Esophagus squamous epithelium (tissue), 5 donors: ENCODE measurements at places on chromosomes 16 and 17.
A peak's percentile ranks its signal among the peaks of the same experiment; 100 is the strongest.

GRCh38 chr17:38428643-38429371, 543 bp downstream of the ARHGAP23 start:
- no peak for DNase-seq

DNA sequence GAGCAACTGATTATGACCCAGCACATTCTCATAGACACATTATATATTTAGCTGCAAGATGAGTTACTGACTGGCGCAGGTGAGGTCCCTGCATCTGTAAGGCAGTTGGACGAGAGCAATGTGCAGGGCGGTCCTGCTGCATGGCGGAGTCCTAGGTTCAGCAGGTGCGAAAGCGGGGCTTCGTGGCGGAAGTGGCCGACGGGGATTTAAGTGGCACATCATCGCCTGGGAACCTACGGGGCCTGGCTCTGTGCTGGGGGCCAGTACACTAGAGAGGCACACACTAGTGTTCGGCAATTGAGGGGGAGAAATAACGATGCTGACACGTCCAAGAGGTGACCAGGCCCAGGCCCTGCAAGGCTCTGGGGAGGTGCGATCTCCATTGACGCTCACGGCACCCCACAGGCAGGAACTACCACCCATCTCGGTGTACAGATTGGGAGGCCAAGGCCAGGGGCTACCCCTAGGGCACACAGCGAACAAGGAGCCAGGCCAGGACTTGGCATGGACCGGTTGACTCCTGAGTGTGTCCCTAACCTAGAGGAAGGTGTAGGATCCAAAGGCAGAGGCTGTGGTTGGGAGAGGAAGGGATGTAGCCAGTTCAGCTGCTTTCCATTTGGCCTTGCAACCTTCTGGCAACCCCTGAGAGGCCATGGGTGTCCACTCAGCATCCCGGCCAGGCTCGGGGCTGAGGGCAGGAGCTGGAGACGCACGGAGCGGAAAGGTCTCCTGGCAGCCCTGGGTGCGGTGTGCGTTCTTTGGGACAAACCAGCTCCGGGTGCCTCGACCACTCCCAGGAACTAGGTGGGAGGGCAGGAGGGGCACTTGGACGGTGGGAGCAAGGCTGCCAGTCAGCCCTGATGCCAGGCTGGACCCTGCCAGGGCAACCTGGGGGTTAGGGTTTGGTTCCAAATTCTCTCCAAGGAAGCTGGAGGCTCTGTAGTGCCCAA, 103.9 kb upstream of the CREBBP start:
- no peak for DNase-seq

GRCh38 chr17:57925361-57925990, 29.7 kb downstream of the CUEDC1 start:
- no peak for DNase-seq

DNA sequence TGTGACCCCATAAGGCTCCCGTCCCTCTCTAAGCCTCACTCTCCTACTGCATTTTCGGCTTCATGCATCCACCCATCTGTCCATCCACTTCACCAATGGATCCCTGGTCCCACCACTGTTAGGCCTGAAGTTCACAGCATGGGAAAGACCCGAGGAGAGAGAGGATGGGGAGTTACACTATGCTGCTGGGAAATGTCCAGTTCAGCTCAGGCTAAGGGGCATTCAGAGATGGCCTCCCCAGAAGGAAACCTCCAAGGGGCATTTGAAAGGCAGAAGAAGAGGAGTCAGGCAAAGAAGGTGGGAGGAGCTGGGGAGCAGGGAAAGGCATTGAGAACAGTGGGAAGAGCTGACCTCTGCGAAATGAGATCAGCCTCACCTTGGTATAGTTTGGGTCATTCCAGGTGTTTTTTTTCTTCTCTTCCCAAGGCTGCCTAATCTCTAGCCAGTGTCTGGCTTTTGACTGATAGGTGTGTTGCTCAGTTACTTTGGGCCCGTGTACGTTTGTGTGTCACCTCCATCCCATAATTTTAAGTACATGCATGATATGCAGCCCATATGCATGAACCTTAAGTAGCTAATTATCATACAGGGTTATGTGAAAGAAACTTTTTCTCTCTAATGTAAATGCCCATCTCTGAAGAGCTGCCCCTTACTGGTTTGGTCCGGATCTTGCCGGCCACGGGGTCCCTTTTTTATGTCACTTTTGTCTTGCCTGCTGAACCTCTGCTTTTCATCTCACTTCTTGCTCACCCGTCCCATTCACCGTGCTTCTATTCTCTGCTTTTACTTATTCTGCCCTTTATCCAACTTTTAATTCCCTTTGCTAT, 11.6 kb upstream of the DRC7 start:
- DNase-seq, result no peak

GRCh38 chr17:27577121-27577761, 53.7 kb upstream of the LGALS9 start:
- DNase-seq, result no peak

DNA sequence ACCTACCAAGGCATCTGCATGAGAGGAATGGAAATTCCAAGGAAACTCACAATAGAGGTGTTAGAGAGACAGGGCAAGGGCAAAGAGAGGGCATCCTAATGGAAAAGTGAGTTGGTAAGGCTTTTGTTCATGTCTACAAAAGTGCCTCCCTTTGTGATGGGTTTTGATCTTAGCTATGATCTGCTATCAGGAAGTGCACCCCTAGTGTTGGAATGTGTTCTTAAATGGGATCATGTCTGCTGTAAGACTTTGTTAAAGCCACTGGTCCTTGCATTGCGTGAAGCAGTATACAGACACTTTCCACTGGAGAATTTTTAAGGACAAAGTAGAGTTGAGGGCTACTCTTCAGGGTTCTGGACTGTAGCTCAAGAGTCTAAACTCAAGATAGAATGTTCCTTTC, 92.0 kb downstream of the MAP2K6 start:
- no peak for DNase-seq

DNA sequence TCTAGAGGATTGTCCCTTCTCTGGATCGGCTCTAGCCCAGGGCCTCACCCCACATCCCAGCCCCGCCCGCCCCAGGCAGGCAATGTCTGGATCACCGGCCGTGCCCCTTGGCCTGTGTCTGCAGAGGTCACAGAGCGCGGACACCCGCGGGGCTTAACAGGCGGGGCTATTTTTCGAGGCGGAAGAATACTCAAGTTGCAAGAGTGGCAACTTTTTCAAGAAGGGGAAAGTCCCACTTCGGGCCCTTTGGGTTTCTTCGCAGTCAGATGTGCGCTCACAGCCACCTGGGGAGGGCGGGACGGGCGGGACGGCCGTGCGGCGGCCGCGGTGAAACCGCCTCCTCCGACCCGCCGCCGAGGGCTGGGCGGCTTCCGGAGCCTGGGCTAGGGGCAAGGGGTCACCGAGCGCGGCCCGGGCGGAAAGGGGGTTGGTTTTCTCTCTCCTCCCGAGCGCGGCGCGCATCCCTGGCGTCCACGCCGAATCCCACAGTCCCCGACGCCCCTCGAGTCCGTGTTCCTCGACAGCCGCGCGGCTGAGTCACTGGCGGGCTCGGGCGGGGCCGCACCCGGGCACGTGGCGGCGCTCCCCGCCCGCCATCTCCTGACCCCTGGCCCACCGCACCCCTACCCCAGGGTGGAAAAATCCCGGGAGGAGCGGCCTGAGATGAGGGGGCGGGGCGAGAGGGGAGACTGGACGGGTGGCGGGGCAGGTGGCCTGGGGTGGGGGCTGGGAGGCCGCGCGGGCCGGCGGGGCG, 1.2 kb upstream of the PFN1 start:
- DNase-seq, result peak; percentile 46

DNA sequence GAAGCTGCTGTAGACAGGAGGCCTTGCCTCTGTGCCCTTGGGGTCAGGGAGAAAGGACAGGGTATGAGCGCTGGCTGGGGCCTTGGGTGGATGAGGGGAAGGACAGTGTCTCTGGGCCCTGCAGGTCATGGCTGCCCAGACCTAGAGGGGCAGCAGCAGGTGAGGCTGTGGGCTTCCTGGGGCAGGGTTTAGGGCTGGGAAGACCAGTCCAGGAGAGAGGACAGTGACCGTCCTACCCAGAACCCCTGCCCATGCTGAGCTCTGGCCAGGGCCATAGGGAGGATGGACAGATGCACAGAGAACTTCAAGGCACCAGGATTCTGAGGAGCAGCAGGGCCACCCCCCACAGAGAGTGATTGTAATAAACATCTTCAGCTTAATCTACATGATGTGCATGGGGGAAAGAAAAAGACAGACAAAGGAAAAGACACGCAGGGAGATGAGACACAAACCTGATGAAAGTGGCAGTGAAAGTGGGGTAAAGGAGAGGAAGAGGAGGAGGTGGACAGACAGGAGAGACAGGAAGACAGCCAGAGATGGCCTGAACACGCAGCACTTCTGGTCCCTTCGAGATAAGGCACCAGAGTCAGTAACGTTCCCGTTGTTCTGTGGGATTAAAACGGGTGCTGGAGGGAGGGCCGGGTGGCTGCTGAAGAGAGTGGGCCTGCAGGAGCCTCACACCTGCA, 17.5 kb downstream of the FLOT2 start:
- DNase-seq, result no peak

DNA sequence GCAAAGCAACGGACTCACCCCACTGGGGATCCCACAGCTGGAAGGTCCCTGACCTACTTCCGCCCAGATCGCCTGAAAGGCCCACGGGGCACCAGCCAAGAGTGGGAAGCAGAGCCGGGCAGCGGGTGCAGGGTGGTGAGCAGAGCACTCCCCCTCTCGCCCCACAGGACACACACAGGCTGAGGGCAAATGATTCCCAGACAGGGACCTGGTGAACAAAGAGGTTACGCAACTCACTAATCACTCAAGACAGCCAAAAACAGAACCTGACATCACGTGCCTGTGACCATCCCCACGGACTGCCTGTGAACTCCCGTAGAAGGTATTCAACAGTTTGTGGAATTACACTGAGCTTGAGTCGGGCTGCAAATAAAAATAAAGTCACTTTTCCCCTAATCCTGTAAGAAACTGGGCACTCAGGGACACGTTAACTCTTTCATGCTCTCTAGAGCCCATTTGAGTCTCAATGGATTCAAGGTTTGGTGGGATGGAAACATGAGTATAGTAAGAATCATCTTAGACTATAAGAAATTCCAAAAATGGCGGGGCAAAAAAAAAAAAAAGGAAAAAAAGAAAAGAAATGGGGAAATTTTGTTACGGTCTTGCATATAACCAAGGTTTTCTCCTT, 396.1 kb downstream of the SOX9 start:
- DNase-seq, result no peak
